ENCODE measurements at places on chromosomes 7 and 10. TPM values are rescaled to one million over a fixed set of nuclear protein-coding genes. Genes with fewer than 3 reads are reported as not detected.

- H3K36me3 ChIP-seq: no peaks in the 10 kb centered on the region
- H3K27me3 ChIP-seq: no peaks in the 10 kb centered on the region
- no peak overlapping the region for H3K27ac ChIP-seq
- no peaks in the 10 kb centered on the region for H3K4me1 ChIP-seq
- peak; percentile 7 for DNase-seq
Observed at GRCh38 chr10:78397786-78398185, 364.1 kb downstream of the RPS24 start.

- H3K27ac ChIP-seq: no peak overlapping the region
- no peaks in the 10 kb centered on the region for H3K4me1 ChIP-seq
- no peaks in the 10 kb centered on the region for H3K36me3 ChIP-seq
- H3K27me3 ChIP-seq: no peaks in the 10 kb centered on the region
Observed at GRCh38 chr10:1249142-1249920, 193.1 kb downstream of the WDR37 start.

DNA sequence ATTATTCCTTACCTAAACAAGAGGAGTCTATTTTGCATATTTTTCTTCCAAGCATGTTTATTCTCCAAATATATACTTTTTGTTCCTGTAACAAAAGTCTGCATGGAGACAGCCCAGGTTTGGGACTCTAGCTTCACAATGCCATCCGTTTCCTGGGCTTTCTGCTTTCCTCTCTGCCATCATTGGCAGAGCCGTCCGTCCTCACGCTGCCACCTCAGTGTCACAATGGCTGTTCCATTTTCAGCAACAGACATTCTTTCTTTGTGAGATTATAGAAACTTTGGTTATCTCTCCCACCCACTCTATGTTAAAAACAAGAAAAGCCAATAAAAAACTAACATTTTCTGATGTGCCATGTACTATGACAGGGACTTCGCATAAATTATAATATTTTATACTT is 825.2 kb downstream of the REEP3 start:
- no peaks in the 10 kb centered on the region for H3K36me3 ChIP-seq
- H3K27me3 ChIP-seq: no peaks in the 10 kb centered on the region
- H3K27ac ChIP-seq: no peak overlapping the region
- DNase-seq: no peak
- no peak overlapping the region for H3K4me3 ChIP-seq

DNA sequence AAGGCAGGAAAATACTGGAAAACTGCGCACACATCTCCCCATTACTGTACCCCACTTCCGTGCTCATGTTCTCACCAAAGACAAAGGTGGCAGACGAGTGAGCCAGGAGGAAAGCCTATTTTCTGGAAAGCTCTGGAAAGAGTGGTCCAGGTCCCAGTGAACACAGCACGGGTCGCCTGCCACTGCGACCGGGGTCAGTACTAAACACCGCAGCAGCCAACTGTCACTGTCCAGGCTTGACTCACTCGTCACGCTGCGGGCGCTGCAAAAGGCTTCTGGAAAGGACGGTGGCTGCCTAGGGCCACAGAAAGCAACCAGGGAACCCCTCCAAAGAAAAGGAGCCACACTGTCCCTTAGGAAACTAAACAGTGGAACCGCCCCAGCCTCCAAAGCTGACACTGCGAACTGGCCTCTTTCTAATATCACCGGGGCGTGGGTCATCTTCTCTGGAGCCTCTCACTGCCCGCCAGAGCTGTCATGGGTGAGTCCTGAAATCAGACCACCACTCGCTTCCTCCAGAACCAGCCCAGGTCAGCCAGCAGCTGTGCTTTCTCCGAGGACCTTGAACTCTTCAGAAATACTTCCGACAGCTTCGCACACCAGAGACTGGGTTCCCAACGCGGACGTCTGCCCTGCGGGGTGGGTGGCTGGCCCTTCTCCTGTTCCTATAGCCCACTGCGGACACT is 4.0 kb downstream of the RADIL start:
- no peaks in the 10 kb centered on the region for H3K27me3 ChIP-seq
- H3K4me3 ChIP-seq: no peak overlapping the region
- H3K36me3 ChIP-seq: no peaks in the 10 kb centered on the region
- no peaks in the 10 kb centered on the region for H3K4me1 ChIP-seq
- H3K27ac ChIP-seq: no peak overlapping the region

Gene ADAMTS14
- 2.4 TPM for total RNA-seq

Gene LRCH4
- 39.1 TPM for total RNA-seq

- no peaks in the 10 kb centered on the region for H3K27me3 ChIP-seq
- H3K4me1 ChIP-seq: no peaks in the 10 kb centered on the region
- no peak overlapping the region for H3K4me3 ChIP-seq
- H3K27ac ChIP-seq: no peak overlapping the region
Observed at GRCh38 chr7:141463986-141464385, 87.2 kb upstream of the AGK start.

GRCh38 chr10:53744746-53745145 is 972.2 kb upstream of the MBL2 start:
- no peak overlapping the region for H3K27ac ChIP-seq
- no peak for DNase-seq
- H3K36me3 ChIP-seq: no peaks in the 10 kb centered on the region
- H3K4me3 ChIP-seq: no peak overlapping the region

DNA sequence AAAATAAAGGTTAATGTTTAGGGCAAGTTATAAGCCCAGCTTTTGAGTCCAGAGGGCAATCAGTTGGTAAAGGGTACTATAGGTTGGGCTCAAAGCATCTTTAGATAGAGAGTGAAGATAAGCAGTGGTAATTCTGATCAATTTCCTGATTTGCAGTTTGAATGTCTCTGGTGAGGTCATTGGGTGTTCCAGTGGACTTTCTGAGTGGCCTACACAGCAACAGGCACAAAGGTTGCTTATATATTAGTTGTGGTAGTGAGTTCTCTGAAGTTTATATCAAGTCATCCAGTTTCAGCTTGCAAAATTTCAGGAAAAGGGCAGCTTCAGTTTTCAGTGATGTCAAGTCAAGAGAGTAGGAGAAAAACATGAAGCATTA is 29.1 kb downstream of the GIMAP5 start:
- H3K4me3 ChIP-seq: no peak overlapping the region
- H3K27me3 ChIP-seq: no peaks in the 10 kb centered on the region
- H3K36me3 ChIP-seq: no peaks in the 10 kb centered on the region
- H3K4me1 ChIP-seq: no peaks in the 10 kb centered on the region

DNA sequence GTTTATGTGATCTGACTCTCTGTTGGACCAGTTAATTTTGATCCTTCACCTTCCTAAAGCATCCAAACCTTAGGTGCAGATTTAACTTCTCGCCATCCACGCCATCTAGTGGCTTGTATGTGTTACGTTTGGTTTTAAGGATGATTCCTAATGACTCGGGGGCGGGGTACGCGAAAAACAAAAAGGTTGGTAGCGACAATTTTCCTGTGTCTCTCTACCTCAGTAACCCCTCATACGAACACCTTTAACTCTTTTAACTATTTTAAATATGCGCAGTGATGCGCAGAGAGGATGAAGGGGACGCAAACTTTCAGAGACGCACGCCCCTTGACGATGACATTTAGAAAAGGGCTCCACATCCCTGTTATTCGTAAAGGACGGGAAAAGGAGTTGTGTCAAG is 714 bp upstream of the KCND2 start:
- H3K36me3 ChIP-seq: no peaks in the 10 kb centered on the region
- H3K27ac ChIP-seq: no peak overlapping the region
- H3K4me3 ChIP-seq: peak overlapping the region; percentile 35
- H3K4me1 ChIP-seq: no peaks in the 10 kb centered on the region
- H3K27me3 ChIP-seq: no peaks in the 10 kb centered on the region

GRCh38 chr7:22481726-22482125 is 18.3 kb downstream of the STEAP1B start:
- H3K4me3 ChIP-seq: no peak overlapping the region
- no peaks in the 10 kb centered on the region for H3K27me3 ChIP-seq
- no peaks in the 10 kb centered on the region for H3K4me1 ChIP-seq
- no peak for DNase-seq

- H3K4me3 ChIP-seq: peak within 1 kb of the TSS; percentile 67
- H3K4me1 ChIP-seq: no peaks in the 10 kb centered on the region
- H3K27me3 ChIP-seq: no peaks in the 10 kb centered on the region
- no peaks in the 10 kb centered on the region for H3K36me3 ChIP-seq
Observed at GRCh38 chr7:27143023-27143949, at the start of gene HOXA5. TSS of gene HOXA5 (minus strand) at chr7:27143681. CDS start at chr7:27143607, 74 bp downstream.

DNA sequence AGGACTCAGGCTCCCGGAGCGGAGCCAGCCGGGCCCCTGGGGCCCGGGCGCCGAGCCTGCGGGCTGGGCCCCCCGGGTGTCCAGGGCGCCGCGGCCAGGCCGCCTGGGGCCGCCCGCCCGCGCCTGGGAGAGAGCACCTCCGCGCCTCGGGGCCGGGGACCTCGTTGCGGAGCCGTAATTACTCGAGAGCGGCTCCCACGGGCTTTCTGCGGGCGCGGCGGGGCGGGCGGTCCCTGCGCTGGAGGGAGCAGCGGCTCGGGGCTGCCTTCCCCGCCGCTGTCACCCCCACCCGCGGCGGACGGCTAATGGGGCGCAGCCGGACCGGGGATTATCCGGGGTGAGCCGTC is 1.5 kb downstream of the GNB2 start:
- peak overlapping the region; percentile 2 for H3K27ac ChIP-seq
- H3K4me1 ChIP-seq: no peaks in the 10 kb centered on the region
- H3K27me3 ChIP-seq: no peaks in the 10 kb centered on the region
- DNase-seq: no peak

DNA sequence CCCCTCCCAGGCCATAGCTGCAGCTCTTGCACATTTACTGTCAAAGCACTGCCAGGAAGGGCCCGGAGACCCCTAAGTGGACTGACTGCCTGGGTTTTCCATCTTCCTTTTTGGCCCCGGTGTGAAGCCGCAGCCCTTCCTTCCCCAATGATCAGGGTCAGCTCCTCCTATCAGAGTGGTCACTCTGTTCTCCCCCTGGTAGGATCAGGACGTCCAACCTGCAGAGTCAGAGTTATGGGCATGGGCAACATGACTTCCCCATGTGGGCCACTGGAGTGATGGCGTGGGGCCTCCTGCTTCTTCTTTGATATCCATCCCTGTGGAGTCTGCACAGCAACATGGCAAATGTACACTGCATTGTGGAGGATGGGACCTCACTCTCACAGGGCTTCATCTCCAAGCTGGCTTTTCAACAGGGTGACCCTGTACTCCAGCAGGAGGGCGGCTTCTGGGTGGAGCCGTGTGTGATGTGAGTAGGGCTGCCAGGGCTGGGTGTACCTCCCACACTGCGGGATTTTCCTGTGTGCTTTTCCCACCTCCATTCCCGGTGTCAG is 6.4 kb upstream of the RAMP3 start:
- no peaks in the 10 kb centered on the region for H3K27me3 ChIP-seq
- no peak overlapping the region for H3K27ac ChIP-seq
- H3K4me3 ChIP-seq: no peak overlapping the region
- DNase-seq: peak; percentile 48
- no peaks in the 10 kb centered on the region for H3K4me1 ChIP-seq

GRCh38 chr10:87642988-87643387 is 16.7 kb upstream of the PAPSS2 start:
- H3K27ac ChIP-seq: no peak overlapping the region
- no peaks in the 10 kb centered on the region for H3K36me3 ChIP-seq
- no peak overlapping the region for H3K4me3 ChIP-seq
- no peaks in the 10 kb centered on the region for H3K4me1 ChIP-seq
- DNase-seq: no peak
- H3K27me3 ChIP-seq: no peaks in the 10 kb centered on the region

Gene CFAP70
- 0.94 TPM for total RNA-seq

DNA sequence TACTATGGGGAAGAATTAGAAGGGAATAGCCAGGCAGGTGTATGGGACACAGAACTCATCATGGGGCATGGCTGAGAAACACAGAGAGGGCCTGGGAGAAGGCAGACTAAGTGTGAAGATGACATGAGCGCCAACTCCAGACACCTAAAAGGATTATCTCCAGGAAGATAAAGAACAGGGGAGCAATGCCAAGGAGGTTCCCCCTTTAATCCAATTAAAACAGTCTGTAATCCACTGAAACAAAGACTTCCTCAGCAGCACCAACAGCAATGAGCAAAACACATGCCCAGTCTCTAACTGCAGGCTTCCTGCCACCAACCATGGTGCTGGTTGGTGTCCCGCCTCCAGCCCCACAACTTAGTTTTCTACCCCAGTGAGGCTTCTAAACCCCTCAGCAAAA is 108.9 kb downstream of the GRID1 start:
- no peaks in the 10 kb centered on the region for H3K27me3 ChIP-seq
- H3K4me3 ChIP-seq: no peak overlapping the region
- DNase-seq: no peak
- H3K4me1 ChIP-seq: no peaks in the 10 kb centered on the region
- H3K27ac ChIP-seq: no peak overlapping the region

DNA sequence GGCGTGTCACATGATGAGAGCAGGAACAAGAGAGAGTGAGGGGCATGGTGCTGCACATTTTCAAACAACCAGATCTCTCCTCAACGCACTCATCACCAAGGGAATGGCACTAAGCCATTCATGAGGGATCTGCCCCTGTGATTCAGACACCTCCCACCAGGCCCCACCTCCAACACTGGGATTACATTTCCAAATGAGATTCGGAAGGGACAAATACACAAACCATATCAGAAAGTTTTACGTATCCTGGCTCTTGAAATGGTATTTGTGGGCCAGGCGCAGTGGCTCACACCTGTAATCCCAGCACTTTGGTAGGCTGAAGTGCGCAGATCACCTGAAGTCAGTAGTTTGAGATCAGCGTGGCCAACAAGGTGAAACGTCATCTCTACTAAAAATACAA is 189.4 kb downstream of the PLXDC2 start:
- H3K4me1 ChIP-seq: peaks cover 18% of the 10 kb centered on the region
- H3K27ac ChIP-seq: no peak overlapping the region
- no peaks in the 10 kb centered on the region for H3K27me3 ChIP-seq
- DNase-seq: no peak

- no peaks in the 10 kb centered on the region for H3K4me1 ChIP-seq
- no peaks in the 10 kb centered on the region for H3K27me3 ChIP-seq
- no peak for DNase-seq
- H3K27ac ChIP-seq: no peak overlapping the region
- no peak overlapping the region for H3K4me3 ChIP-seq
Observed at GRCh38 chr10:93911866-93912265, 18.1 kb downstream of the SLC35G1 start.

- no peaks in the 10 kb centered on the region for H3K36me3 ChIP-seq
- H3K27me3 ChIP-seq: no peaks in the 10 kb centered on the region
- no peak overlapping the region for H3K4me3 ChIP-seq
- no peak for DNase-seq
- no peak overlapping the region for H3K27ac ChIP-seq
- no peaks in the 10 kb centered on the region for H3K4me1 ChIP-seq
Observed at GRCh38 chr10:113880236-113880635, 25.8 kb downstream of the NHLRC2 start.

Gene NT5C2
- total RNA-seq: 85.9 TPM

Gene CDH23
- 7.5 TPM for total RNA-seq

Gene GRM8
- not detected for total RNA-seq

GRCh38 chr10:14325325-14325955 is 5.3 kb downstream of the FRMD4A start:
- H3K36me3 ChIP-seq: peaks cover 2% of the 10 kb centered on the region
- no peaks in the 10 kb centered on the region for H3K4me1 ChIP-seq
- no peaks in the 10 kb centered on the region for H3K27me3 ChIP-seq
- DNase-seq: peak; percentile 55
- H3K4me3 ChIP-seq: no peak overlapping the region

Gene HOXA1
- total RNA-seq: 1.6 TPM

- no peaks in the 10 kb centered on the region for H3K36me3 ChIP-seq
- H3K27ac ChIP-seq: no peak overlapping the region
- DNase-seq: no peak
- no peaks in the 10 kb centered on the region for H3K27me3 ChIP-seq
- no peaks in the 10 kb centered on the region for H3K4me1 ChIP-seq
Observed at GRCh38 chr7:131616487-131617200, 60.2 kb upstream of the PODXL start.

GRCh38 chr10:117782276-117782675 is 239.7 kb downstream of the EMX2 start:
- no peaks in the 10 kb centered on the region for H3K4me1 ChIP-seq
- H3K27me3 ChIP-seq: no peaks in the 10 kb centered on the region
- H3K27ac ChIP-seq: no peak overlapping the region
- DNase-seq: no peak

Data from aorta (tissue), 5 donors.